ENCODE measurements at places on chromosomes 7 and 10.
A peak's percentile ranks its signal among the peaks of the same experiment; 100 is the strongest.

DNA sequence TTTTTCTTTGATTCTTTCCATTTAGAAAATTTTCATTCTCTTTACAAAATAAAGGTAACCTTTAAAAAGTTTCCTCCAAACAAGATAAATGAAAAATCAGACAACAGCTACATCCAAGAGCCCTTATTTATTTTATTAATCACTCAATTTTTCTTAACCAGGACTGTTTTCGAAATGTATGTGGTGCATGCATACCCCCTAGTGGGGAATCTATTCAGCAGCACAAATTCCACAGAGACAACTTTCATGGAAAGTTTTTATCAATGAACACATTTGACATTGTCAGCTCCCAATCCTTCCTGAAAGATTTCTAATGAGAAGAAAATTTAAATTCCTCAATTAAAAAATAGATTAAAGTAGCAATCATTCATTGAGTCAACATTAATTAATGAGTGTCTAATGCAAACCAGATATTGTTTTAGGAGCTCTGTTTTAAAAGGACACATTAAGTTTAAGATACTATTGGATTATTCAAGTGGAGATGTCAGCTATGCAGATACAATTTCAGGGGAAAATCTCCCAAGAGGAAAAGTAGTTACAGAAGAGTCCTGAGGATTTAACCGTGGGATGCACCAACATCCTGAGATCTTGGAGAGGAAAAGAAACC, 5.2 kb upstream of the HTR7 start:
- peak; percentile 59 for DNase-seq

DNA sequence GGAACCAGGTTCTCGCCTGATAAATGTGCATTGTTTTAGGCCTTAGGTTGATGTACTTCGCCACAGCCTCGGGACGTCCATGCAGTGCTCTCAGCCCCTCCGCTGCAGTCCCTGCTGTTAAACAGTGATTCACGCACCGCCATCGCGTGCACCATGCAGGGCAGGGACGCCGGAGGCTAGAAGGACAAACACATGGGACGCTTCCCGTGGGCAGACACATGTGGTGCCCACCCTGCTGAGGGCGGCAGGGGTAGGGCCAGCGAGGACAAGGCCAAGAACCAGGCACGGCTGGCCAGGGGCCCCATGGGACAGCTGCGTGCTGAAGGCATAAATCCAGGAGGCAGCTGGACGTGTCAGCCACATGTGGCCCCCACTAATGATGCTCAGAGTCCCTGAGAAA, 394.7 kb downstream of the PTPRN2 start:
- no peak for DNase-seq

GRCh38 chr7:85823396-85824080, 636.7 kb upstream of the SEMA3D start:
- DNase-seq: peak; percentile 25

DNA sequence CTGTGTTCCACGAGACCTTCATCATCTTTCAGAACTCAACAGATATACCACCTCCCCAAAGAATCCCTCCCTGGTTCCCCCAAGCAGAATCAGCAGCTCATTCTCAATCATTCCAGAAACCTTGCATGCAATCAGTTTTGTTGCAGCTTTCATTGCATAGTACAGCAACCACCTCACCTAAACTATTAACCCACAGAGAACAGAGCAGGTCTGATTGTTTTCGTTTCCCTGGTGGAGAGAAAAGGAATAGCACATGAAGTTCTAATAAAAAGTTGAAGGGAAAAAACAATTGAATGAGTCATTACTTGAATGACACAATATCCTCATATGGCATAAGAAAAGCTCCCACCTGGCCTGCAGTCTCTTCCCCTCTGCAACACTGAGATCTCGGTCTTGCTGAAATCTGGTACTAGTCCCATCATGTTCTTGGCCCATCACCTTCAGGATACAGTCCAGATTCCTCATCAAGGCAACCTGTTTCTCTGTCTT, 147.1 kb upstream of the GDF10 start:
- no peak for DNase-seq

DNA sequence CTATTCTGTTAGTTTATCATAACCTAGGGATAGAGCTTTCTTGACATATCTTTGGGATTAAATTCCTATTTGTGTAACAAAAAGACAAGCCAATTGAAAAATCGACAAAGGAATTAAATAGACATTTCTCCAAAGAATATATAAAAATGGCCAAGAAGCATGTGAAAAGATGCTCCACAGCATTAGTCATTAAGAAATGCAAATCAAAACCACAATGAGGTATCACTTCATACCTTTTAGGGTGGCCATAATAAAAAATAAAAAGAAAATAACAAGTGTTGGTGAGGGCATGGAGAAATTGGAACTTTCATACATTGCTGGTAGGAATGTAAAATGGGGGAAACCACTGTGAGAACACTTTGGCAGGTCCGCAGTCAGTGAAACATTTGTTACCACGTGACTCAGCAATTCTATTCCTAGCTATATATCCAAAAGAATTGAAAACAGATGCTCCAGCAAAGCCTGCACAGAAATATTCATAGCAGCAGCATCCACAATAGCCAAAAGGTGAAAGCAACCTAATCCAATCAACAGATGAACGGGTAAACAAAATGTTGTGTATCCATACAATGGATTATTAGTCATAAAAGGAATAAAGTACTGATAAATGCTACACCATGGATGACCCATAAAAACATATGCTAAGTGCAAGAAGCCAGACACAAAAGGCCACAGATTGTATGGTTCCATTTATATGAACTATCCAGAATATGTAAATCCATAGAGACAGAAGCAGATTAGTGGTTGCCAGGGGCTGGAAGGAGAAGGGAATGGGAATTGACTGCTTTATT, 20.5 kb downstream of the SPAG6 start:
- DNase-seq: peak; percentile 24

DNA sequence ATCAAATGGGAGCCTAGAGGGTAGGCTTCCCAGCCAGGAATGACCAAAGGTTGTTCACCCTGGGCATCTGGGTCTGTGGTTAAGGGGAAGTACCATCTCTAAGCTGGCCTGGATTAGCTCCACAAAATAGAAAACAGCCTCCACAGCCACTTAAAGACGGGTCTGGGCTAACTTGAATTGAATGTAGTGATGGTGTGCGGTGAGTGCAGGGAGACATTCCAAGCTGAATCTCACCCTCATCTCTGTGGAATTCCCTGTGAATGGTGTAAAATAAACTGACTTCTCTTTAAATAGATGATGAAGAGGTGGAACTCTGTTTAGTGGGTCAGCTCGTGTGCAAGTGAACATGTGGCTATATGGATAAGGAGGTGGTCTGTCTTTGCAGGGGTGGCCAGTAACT, 251.0 kb downstream of the DYNC1I1 start:
- no peak for DNase-seq

DNA sequence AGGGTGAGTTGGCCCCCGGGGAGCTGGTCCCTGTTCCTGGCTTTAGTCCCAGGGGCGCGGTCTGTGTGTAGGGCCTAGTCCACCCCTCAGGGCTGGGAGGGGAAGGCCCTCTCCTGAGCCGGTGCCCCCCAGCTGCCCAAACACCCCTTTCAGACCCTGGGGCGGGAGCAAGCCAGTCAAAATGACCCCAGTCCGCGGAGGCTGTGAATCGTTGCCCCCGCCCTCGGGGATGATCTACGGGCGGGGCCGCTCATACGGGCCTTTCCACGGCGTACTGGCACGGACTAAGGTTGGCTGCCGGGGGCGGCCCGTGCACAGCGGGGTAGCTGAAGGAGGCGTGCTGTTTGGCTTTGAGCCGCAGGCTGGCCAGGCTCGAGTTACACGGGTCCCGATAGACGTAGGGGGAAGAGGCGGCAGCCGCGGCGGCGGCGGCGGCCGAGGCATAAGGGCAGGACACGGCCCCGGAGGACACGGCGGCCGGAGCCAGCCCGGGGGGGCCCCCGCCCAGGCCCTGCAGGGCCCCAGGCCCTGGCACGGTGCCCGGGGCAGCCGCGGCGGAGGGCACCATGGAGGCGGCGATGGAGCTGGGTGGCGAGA, 4.3 kb downstream of the ELOVL3 start:
- DNase-seq: peak; percentile 78

GRCh38 chr10:103605359-103606096, 112.0 kb downstream of the NEURL1 start:
- peak; percentile 27 for DNase-seq

DNA sequence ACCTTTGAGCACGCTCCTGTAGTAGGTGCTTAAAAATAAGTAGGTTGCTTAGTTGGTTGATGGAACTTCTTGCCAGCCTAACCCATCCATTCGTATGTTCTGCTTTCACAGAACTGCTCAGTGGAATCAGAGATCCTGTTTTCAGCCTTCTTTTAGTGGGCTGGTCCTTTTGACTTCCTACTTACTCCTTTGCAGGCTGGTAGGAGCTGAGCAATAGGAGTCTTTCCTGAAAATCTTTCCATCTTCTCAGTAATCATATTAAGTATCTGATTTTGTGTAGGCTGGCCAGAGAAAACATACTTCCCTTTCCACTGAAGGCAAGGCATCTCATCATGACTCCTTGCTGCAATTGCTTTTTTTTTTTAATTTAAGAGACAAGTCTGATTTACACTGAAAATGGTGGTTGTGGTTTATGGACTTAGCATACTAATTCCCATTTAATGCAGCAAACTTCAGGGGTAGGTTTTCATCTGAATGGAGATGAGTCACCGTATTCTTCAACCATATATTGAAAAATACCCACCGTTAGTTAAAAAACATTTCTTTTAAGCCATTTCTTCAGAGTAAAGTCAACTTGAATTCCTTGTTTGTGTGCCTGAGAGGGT, 208.0 kb downstream of the ZNF365 start:
- DNase-seq: peak; percentile 89

- no peak for DNase-seq
Measured at GRCh38 chr10:25441270-25441669, 266.5 kb downstream of the GPR158 start.

DNA sequence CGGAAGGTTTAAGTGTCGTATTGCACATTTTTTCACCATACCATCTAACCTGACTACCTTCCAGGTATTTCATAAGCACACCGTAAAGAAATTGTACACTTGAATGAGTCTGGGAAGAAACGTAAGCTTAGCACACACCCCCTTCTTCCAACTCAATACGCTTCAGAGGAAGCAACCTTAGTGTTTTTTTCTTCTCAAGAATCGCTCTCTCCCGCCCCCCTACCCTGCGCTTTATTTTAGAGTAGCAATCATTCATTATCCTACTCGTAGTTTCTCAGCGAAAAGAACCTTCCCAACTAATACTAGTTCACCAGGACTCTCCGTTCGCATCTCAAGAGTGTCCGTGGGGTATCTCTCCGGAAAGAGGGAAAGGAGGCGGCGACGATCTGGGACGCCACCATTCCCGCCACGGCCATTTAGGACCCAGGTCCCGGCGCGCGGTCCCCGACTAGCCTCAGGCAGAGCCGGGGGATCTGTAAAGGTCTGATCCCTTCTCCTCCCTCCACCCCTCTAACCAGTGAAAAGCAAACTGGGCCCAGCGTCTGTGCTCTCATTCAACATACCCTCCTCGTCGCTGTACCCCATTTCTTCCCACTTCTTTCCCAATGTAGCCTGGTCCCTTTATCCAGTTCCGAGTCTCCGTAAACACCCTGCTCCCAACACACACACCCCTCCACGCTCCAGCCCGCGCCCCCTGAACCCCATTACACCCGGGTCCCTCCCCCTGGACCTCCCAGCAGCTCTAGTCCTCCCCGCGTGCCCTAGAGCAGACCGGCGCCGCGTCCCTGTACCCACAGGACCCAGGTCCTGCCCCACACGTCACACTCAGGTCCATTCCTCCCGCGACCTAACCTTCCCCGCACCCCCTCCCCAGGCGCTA, 16.0 kb downstream of the MYOZ1 start:
- peak; percentile 39 for DNase-seq

- DNase-seq: no peak
Measured at GRCh38 chr10:122170802-122171201, 100.3 kb upstream of the BTBD16 start.

- DNase-seq: peak; percentile 87
Measured at GRCh38 chr10:87842776-87843497, 20.4 kb downstream of the KLLN start.

GRCh38 chr7:49855281-49855980, 82.0 kb downstream of the VWC2 start:
- no peak for DNase-seq

DNA sequence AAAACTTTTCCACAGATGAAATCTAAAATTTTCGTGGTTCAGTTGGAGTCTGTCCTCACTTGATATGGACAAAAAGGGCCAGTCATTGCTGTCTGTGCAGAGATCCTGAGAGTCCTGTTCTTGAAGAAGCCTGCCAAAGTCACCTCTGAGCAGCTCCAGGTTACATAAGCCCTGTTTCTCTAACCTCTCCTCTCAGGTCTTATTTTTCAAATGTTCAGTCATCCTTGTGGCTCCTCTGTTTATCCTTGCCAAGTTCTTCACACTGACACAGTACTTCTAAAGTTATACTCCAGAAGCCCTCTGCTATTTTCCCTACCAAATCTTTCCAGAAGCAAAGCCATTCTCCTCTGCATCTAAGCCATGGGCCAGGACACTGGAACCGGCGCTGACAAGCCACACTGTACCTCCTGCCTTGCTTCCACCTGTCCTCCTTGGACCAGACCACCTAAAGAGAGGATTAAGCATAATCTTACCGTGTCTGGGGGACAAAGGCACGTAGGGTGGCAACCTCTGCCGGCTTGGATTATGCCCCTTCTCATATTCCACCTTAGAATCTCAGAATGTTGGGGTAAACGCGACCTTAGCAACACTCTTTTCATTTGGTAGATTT, 161.6 kb downstream of the JAZF1 start:
- no peak for DNase-seq

- peak; percentile 13 for DNase-seq
Measured at GRCh38 chr7:126016722-126017121, 1087.1 kb upstream of the POT1 start.

- no peak for DNase-seq
Measured at GRCh38 chr7:126843336-126843735, 409.4 kb downstream of the GRM8 start.

DNA sequence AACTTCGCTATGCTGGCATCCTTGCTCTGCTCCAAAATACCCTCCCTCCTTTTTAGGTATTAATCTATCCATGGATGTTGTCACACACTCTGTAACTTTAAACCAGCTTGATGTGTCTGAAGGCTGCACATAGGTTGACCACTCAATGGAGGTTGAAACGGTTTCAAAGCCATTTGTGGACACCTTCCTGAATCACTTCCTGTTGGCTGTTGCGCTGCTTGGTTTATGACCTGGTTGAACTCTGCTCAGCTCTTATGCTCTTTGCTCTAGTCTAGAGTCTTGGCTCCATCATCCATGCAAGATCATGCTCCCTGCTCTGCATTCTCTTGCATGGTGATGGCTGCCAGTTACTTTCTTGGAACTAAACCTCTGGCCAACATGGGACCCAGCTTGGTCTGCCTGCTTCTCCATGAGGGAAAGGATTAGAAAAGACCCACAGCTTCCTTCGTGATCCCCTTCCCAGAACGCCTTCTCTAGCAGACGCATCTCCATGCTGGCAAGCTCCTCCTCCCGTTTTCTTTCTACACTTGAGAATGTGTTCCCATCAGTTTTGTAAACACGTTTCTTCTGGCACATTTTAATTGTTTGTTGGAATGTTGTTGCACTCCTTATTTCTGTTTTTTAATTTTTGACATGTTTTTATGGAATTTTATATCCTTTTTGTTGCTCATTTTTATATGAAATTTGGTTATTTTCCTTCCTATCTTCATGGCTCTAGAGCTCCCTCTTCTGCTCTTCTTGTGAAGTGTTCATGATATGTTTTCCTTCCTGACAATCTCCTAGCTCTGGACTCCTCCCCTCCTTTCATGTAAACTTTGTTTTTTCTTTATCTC, 149.8 kb downstream of the XPNPEP1 start:
- DNase-seq: peak; percentile 42

GRCh38 chr7:14834883-14835282, 67.7 kb downstream of the DGKB start:
- DNase-seq: peak; percentile 37

GRCh38 chr7:103717574-103717973, 271.6 kb upstream of the SLC26A5 start:
- DNase-seq: no peak

Data from astrocyte of the spinal cord (primary cell).